ENCODE measurements at places on chromosomes 12 and 14.

DNA sequence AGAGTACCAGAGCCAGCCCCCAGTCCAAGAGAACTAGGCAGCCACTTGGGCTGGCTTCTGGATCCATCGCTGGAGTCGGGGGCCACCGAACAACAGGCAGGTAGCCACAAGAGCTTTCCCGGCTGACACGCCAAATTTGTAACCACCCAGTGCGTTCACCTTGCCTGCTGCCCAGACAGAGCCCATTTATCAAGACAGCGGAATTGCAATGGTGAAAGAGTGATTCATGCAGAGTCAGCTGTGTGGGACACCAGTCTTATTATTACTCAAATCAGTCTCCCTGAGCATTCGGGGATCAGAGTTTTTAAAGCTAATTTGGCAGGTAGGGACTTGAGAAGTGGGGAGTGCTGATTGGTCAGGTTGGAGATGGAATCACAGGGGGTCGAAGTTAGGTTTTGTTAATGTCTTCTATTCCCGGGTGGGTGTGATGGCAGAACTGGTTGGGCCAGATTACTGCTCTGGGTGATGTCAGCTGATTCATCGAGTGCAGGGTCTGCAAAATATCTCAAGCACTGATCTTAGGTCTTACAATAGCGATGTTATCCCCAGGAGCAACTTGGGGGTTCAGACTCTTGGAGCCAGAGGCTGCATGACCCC, 64.3 kb downstream of the PDE6H start:
- no peak for DNase-seq

- DNase-seq = no peak
Measured at GRCh38 chr14:102196039-102196901, 56.6 kb downstream of the WDR20 start.

DNA sequence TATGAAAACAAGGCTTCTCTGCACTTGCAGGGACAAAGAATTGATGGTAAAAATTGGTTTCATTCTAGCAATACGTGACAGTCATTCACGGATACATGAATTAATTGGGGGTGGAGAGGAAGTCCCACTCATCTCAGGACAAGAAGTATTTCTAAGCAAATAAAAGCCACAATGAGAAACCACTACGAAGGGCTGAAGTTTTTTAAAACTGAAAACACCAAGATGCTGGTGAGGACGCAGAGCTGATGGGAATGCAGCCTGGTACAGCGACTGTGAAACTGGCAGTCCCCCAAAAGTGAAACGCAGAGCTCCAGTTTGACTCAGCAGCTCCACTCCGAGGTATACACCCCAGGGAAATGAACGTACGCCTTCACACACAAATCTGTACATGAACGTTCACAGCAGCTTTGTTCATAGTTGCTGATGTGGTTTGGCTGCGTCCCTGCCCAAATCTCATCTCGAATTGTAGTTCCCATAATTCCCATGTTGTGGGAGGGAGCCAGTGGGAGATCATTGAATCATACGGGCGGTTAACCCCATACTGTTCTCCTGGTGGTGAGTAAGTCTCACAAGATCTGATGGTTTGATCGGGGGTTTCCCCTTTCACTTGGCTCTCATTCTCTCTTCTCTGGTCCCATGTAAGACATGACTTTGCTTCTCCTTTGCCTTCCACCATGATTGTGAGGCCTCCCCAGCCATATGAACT, 89.0 kb downstream of the SCARB1 start:
- peak; percentile 39 for DNase-seq

DNA sequence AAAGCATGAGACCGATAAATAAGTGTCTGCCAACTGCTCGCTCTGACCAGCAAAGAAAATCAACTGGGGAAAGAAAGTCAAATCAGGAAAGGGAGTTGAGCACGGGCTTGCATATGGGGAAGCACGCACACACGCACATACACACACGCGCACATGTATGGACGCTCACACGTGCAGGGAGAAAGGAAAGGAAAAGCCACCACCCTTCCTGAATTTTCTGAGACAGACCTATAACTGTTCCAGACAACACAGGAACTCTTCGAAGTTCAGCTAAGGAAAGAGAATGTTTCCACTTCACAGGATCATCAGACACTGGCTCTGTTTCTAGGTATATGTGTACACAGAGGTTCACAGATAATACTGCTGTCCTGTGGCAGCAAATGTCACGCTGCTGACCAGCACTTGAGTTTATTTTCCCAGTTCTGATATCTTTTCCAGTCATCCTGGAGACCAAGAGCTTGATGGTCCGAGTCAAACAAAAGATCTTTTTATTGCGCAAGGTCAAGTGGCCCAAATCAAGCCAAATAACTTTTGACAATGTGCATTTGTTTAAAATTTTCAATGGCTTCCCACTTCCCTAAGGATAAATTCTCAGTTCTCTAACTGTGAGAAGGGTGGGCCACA, 82.1 kb upstream of the TMCC3 start:
- DNase-seq = no peak

GRCh38 chr12:101967506-101967905, 90.1 kb downstream of the DRAM1 start:
- DNase-seq = no peak

DNA sequence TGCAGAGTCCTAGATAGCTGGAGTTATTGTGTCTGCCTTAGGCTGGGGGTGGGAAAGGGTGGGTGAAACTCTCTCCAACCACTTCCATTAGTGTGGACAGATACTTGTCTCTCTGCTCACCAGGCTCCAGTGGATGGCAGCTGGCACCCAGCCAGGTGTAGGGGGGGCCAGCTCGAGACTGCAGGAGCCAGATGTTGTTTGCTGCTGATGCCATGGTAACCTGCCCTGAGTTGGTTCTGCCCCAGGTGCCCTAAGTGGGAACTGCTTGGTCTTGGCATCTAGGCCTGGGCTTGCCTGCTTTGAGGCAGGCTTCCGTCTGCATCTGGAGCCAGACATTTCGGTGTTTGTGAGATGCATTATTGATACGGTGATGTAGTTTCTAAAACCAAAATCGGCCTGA, 82.2 kb downstream of the ADCK1 start:
- DNase-seq = peak; percentile 96

GRCh38 chr14:95876761-95877538, at the start of gene TUNAR:
Gene TUNAR (plus strand): TSS chr14:95876832.
- DNase-seq = no peak

GRCh38 chr12:53231671-53231920, 413 bp downstream of the RARG start:
- no peak for DNase-seq

DNA sequence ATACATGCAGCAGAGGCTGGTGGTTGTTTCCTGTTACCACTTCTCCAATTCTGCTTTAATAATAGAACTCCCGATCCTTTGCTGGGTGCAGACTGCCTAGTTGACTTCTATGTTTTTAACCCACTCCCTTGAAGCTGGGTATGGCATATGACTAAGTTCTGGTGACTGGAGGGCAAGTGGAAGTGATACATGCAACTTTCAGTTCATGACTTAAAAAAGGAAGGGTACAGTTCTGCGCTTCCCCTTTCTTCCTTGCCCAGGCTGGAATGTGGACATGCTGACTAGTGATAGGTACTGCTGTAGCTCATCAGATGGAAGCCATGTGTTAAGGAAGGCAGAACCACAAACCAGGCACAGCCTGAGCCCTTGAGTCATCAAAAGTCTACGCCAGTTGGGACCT, 2.4 kb upstream of the A2M start:
- DNase-seq = no peak

DNA sequence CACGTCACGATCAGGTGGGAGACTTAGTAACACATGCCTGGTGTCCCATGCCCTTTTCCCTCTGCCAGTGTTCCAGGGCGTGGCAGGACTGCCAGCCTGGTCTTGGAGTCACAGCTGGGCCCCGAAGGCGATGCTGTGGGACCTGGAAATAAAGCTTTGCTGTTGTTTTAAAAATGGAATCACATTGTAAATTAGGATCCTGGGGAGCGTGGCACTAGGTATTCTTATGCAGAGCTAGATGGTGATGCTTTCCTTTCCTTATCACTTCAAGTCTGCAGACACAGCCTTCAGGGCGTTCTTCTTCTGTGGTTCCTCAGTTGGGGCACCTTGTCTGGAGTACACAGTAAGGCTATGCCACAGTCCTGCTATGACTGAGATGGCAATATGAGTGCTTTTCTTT, 64.6 kb downstream of the BICD1 start:
- DNase-seq = no peak

GRCh38 chr12:8985213-8985754, 4.1 kb upstream of the KLRG1 start:
- no peak for DNase-seq

- no peak for DNase-seq
Measured at GRCh38 chr12:57103856-57104255, 7.3 kb downstream of the STAT6 start.
